ENCODE measurements at places on chromosomes 7 and 10.

DNA sequence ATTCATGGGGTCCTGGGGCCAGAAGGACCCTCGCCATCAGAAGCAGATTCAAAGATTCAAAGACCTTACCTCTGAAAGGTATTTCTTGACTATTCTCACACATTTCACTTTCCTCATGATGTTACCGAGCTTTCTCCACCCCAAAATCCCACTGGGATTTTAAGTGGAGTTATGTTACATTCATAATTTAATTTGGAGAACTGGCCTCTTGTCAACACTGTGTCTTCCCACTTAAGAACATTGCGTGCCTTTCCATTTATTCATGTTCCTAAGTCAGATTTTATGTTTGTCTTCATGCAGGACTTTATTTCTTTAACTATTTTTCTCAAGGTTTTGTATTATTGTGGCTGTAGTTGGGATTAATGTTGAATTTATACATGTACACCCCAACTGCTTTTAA, 123.5 kb upstream of the BMPER start:
- H3K4me3 ChIP-seq = no peak overlapping the region
- H3K27ac ChIP-seq = no peak overlapping the region
- no peaks in the 10 kb centered on the region for H3K27me3 ChIP-seq
- no peaks in the 10 kb centered on the region for H3K36me3 ChIP-seq

GRCh38 chr7:55128693-55129394, 110.0 kb downstream of the EGFR start:
- no peak overlapping the region for H3K4me3 ChIP-seq
- H3K36me3 ChIP-seq = no peaks in the 10 kb centered on the region
- no peak for DNase-seq
- H3K4me1 ChIP-seq = peaks cover 98% of the 10 kb centered on the region

- no peak for DNase-seq
- H3K27ac ChIP-seq = no peak overlapping the region
- H3K4me3 ChIP-seq = no peak overlapping the region
Observed at GRCh38 chr7:525740-526139, 6.1 kb upstream of the PDGFA start.

DNA sequence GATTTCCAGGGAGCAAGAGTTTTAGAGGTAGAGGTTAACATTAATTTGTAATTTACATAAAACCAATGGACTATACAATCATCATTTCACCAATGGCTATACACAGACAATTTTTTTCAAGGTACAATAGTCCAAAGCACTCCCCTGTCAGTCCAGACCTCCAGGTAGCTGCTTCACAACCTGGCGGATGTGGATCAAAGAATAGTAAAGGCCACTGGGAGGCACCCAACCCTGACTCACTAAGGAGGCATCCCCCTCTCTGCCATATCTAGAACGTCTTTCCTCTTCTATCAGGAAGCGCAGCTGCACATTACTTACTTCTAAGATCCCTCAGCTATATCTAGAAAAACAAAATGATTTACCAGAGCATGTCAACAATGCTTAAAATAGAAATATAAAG, 217.7 kb upstream of the AOAH start:
- H3K36me3 ChIP-seq = no peaks in the 10 kb centered on the region
- H3K27me3 ChIP-seq = no peaks in the 10 kb centered on the region
- H3K27ac ChIP-seq = no peak overlapping the region
- no peak overlapping the region for H3K4me3 ChIP-seq
- no peak for DNase-seq

GRCh38 chr10:6423413-6424170, 156.5 kb downstream of the PRKCQ start:
- H3K4me1 ChIP-seq = no peaks in the 10 kb centered on the region
- no peaks in the 10 kb centered on the region for H3K27me3 ChIP-seq
- no peak for DNase-seq
- H3K27ac ChIP-seq = no peak overlapping the region
- H3K4me3 ChIP-seq = no peak overlapping the region

GRCh38 chr10:124708246-124708779, 35.9 kb downstream of the FAM53B start:
- no peaks in the 10 kb centered on the region for H3K27me3 ChIP-seq
- H3K36me3 ChIP-seq = peaks cover 5% of the 10 kb centered on the region
- H3K4me1 ChIP-seq = peaks cover 78% of the 10 kb centered on the region
- peak overlapping the region; percentile 83 for H3K27ac ChIP-seq

DNA sequence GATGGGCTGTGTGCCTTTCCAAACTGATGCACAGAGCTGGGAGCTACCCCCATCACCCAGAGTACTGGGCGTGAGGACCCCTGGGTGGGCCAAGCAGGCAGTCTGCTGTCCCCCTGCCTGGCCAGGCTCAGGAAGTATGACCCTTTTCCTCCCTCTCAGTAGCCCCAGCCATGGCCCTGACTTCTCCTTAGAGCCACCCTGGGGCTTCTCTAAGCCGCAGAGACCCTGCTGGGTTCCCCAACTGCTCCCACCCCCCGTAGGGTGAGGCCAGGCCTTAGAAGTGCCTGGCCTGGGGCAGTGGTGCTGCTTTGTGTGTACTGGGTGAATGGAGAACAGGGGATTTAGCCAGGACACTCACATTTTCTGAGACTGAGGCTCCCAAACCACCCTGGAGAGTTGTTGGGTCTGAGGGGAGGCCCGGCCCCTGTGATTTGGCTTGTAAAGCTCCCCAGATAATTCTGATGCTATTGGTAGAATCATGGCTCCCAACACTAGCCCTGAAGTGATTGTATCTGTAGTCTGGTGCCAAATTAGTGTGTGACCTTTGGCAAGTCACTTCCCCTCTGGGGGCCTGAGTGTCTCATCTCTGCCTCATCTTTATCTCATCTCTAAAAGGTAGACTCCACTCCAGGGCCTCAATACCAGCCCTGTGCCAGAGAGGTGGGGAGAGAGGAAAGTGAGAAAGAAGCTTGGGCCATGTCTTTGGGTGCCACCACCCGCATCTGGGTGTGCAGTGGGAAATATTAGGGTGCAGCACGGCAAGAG, 99.7 kb upstream of the PPIF start:
- H3K4me1 ChIP-seq = peaks cover 60% of the 10 kb centered on the region
- no peak for DNase-seq
- no peaks in the 10 kb centered on the region for H3K36me3 ChIP-seq
- peak overlapping the region; percentile 87 for H3K27ac ChIP-seq
- H3K27me3 ChIP-seq = no peaks in the 10 kb centered on the region

DNA sequence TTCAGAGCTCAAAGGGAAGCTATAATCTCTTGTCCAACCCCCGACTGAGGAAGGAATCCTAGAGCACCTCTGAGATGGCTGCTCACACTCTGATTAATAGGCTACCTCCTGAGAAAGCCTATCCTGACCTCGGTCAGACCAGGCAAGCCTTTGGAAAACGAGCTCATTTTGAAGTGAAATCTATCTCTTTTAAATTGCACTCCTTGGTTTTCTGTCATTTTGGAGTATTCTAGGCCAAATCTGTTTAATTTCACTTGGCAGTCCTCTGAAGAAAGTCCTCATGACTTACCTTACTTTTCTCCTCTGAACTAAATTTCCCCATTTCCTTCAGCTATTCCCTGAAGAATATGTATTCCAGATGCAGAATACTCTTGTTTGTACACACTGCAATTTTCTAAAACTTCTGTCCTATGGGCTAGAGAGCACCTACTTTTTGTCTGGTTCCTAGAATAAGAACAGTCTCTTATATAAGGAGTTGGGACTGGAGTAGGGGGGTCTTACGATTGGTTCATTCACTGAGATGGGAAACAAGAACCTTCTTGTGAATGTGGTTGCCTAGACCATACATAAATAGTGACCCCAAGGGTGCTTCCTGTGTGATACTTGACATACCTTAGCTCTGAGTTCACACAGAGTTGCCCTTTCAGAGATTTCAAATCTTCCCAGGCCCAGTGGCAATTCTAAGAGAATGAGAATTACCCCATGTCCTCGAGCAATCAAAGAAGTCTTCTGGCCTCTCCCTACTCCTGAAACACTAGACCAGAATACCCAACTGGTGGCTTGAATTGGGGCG, 31.9 kb upstream of the HPS1 start:
- H3K27me3 ChIP-seq = no peaks in the 10 kb centered on the region
- no peak for DNase-seq

DNA sequence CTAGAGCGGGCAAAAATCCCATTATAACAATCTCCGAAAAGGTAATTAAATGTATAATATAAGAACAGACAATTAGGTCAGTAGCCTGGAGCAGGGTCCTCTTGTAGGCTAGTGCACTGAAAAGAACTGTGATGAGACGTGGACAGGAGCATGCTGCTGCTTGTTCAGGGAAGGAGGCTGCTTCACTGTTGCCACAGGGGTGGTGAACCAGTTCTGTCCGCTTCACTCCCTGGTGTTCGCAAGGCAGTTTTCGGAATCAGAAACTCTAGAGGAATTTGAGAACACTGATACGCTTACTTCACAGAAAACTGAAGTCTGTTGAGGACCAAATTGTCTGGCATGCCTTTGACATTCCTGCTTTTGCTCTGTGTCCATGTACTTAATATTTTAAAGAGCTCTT, 17.4 kb downstream of the ZNRF2 start:
- no peaks in the 10 kb centered on the region for H3K36me3 ChIP-seq
- no peaks in the 10 kb centered on the region for H3K27me3 ChIP-seq
- no peaks in the 10 kb centered on the region for H3K4me1 ChIP-seq
- H3K4me3 ChIP-seq = no peak overlapping the region
- no peak for DNase-seq

DNA sequence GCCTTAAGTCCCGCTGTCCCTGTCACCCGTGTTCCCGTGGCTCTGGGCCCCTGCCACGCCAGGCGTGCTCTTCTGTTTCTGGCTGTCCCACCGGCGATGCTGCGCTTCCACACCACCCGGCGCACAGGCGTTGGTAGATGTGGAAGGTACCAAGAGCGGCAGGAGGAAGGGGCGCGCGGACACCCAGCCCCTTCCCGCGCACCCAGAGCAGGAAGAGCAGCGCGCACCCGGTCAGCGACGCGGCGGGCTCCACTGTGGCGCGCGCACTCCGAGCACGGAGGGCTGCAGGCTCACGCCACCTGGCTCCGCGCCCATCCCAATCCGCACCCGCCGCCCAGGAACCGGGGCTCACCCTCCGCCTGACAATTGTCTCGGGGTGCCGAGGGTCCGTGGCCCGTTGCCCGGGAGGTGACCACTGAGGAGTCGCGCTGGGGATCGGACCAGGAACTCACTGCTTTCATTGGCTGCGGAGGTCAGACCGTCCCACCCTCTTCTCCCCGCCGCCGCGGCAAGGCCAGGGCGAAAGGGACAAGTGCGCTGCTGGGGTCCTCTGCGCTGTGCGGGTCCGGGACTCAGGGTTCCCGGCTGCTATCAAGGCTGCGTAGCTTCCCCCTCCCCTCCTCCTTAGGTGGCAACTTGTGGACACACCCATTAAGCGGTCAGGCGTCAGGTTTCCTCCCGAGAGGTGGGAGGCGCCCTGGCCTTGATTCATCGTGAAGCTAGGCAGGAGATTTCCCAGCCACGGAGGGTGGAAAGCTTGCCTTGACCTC, 121.6 kb upstream of the ZNF92 start:
- H3K4me3 ChIP-seq = peak overlapping the region; percentile 63
- H3K27ac ChIP-seq = peak overlapping the region; percentile 57
- H3K36me3 ChIP-seq = no peaks in the 10 kb centered on the region
- DNase-seq = no peak
- H3K27me3 ChIP-seq = no peaks in the 10 kb centered on the region

DNA sequence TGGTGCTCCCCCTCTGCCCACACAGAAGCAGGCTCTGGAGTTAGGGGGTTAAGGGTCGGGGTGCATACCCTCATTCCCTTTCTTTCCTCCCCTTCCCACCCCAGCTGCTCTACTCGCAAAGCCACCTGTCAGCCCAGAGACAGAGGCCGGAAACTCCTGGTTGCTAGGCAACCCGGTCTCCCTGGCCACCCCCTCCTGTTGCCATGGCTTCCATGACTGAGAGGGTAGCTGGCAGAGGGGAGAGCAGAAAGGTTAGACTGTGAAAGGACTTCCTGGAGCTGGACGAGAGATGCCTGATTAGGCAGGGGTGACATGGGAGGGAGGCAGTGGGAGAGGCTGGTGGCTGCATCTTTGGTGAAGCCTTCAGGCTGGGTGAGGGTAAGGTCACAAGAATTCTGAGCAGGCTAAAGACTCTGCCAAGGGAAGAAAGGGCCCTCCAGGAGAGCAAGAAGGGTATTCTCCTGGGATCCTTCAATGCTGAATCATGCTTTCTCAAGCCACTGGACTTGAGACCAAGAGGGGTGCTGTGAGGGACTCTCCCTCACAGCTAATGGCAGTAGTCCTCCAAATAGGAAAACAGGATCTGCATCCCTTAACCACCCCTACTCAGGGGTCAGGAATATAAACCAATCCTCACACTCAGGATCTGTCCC, 5.4 kb downstream of the PSD start:
- peaks cover 7% of the 10 kb centered on the region for H3K27me3 ChIP-seq
- peaks cover 29% of the 10 kb centered on the region for H3K4me1 ChIP-seq
- H3K4me3 ChIP-seq = no peak overlapping the region

GRCh38 chr7:128189231-128189930, 51.7 kb upstream of the LEP start:
- H3K4me3 ChIP-seq = no peak overlapping the region
- DNase-seq = no peak
- peaks cover 71% of the 10 kb centered on the region for H3K27me3 ChIP-seq
- H3K4me1 ChIP-seq = no peaks in the 10 kb centered on the region
- H3K36me3 ChIP-seq = no peaks in the 10 kb centered on the region
- no peak overlapping the region for H3K27ac ChIP-seq

- H3K27ac ChIP-seq = no peak overlapping the region
- H3K4me3 ChIP-seq = no peak overlapping the region
- DNase-seq = no peak
Observed at GRCh38 chr10:14918964-14919363, 34.9 kb downstream of the DCLRE1C start.

GRCh38 chr7:18638594-18639452, 143.3 kb downstream of the HDAC9 start:
- no peaks in the 10 kb centered on the region for H3K36me3 ChIP-seq
- H3K4me3 ChIP-seq = no peak overlapping the region
- no peak for DNase-seq

DNA sequence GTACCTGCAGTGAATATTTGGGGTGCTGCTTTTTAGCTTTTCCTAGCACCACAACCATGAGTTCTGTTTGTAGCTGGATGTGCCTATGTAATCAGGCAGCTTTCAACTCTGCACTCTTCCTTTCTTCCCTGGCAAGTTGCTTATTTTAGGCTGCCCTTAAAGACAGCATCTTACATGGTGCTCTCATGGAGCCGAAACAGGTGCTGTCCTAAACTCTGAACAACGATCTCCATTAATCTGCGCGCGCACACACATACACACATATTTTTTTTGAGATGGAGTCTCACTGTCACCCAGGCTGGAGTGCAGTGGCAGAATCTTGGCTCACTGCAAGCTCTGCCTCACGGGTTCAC, 9.1 kb downstream of the RPS24 start:
- no peak overlapping the region for H3K4me3 ChIP-seq
- H3K36me3 ChIP-seq = peaks cover 8% of the 10 kb centered on the region
- peaks cover 67% of the 10 kb centered on the region for H3K4me1 ChIP-seq

- peaks cover 11% of the 10 kb centered on the region for H3K27me3 ChIP-seq
- H3K36me3 ChIP-seq = no peaks in the 10 kb centered on the region
- H3K4me1 ChIP-seq = no peaks in the 10 kb centered on the region
Observed at GRCh38 chr10:131578472-131578970, 267.0 kb upstream of the TCERG1L start.

DNA sequence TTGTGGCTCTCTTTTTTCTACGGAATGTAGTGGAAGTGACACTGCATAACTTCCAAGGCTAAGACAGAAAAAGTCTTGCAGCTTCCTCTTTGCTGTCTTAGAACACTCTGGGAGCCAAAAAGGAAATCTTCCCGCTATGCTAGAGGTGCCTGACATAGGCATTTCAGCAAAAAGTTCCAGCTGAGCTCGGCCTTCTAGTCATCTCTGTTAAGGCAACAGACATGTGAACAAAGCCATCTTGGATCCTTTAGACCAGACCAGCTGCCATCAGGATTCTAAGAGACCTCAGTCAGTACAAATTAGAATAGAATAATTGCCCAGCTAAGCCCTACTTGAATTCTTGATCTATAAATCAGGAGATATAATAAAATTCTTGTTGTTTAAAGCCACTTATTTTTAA, 16.3 kb upstream of the COL1A2 start:
- peak overlapping the region; percentile 17 for H3K27ac ChIP-seq
- H3K4me1 ChIP-seq = peaks cover 10% of the 10 kb centered on the region
- H3K36me3 ChIP-seq = no peaks in the 10 kb centered on the region
- H3K4me3 ChIP-seq = no peak overlapping the region
